Activated T-cell treated with anti-CD3 and anti-CD28 coated beads for 4 hours (primary cell): ENCODE measurements at places on chromosomes 4 and X.

- no peak for DNase-seq
Measured at GRCh38 chr4:140857111-140857510, 100.9 kb upstream of the TBC1D9 start.

- peak; percentile 53 for DNase-seq
Measured at GRCh38 chr4:40897557-40898203, 147.9 kb downstream of the NSUN7 start.

GRCh38 chr4:1219566-1219950 lies 29.4 kb downstream of the CTBP1 start:
- DNase-seq, result no peak

GRCh38 chrX:23737413-23737812 lies 5.7 kb downstream of the ACOT9 start:
- no peak for DNase-seq

- DNase-seq, result no peak
Measured at GRCh38 chr4:56183344-56183959, 203.8 kb downstream of the AASDH start.

GRCh38 chr4:23685471-23685870 lies 204.4 kb downstream of the PPARGC1A start:
- no peak for DNase-seq

DNA sequence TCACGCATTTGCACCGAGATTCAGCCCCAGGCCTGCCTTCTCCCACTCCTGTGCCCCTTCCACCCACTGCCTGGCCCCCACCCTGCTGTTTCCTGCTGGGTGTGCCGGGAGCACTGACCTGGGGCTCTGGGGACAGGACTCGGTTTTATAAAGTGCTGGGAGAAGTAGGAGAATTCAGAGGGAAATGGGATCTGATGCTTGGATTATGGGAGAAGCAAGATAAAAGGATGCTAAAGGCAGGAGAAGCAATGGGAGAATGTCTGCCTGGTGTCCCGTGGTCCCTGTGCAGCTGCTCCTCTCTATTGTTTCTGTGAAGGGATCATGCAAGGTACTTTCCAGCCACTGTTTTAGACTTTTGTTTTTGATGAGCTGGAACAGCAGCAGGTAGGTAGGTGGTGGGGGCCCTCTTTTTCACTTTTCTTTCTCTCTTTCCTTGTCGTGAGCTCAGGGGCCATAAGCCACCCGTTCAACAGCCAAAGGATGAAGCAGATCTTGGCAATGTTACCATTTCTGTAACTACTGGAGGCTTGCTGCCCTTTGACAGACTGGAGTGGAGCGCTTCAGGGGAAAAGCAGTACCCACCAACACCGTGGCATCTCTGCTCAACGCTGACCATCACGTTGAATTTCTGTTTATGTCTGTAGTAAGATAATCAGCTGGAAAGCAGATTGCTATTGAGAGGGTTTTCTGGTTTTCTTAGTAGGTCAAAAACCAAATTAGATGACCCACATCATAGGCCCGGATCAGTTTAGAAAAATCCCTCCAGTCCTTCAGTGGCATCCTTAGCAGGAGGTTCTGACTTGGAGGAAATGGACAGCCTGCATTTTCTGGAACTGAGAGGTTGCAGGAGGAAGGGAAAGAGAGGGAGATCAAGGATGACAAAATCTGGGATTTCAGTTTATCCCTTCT lies 63.8 kb upstream of the ENPP6 start:
- DNase-seq, result no peak

GRCh38 chr4:185127021-185127925 lies 15.8 kb upstream of the SLC25A4 start:
- DNase-seq, result no peak

DNA sequence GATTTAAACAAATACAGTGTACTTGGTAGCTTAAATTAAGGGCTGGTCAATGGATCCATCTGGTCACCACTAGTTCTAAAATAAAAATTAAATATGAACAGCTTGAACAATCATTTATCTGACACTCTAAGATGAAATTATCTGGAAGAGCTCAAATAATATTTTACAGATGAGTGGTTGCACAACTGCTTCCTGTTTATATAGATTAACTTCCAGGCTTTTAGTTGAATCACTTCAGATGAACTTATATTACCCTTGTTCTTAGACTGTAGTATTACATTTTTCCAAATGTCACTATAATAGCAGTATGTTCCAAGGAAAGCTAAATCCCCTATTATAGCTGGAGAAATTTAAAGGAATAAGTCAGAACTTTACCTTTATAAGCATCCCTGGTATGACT lies 92.4 kb upstream of the SMIM10 start:
- DNase-seq, result no peak

DNA sequence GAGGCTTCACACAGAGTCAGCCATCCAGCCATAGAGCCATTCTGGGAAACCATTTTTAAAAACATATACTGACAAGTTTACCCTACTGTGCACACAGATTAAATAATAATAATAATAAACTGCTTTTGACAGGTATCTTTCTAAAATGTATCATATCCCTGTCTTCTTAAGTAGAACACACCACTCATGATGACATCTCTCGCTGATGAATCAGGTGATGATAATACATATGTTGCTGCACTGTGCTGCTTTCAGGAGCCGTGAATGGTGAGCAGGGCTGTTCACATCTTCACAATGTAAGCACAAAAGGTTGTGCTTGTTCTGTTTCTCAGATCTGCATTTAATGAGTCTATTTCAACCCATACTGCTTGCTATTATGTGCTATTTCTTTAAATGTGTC lies 3.5 kb downstream of the MTNR1A start:
- no peak for DNase-seq

- no peak for DNase-seq
Measured at GRCh38 chrX:40778861-40779575, 43.7 kb upstream of the MED14 start.

GRCh38 chrX:73478961-73479360 lies 32.1 kb downstream of the CDX4 start:
- DNase-seq, result no peak

- DNase-seq, result no peak
Measured at GRCh38 chr4:121428721-121429120, 47.9 kb upstream of the QRFPR start.

DNA sequence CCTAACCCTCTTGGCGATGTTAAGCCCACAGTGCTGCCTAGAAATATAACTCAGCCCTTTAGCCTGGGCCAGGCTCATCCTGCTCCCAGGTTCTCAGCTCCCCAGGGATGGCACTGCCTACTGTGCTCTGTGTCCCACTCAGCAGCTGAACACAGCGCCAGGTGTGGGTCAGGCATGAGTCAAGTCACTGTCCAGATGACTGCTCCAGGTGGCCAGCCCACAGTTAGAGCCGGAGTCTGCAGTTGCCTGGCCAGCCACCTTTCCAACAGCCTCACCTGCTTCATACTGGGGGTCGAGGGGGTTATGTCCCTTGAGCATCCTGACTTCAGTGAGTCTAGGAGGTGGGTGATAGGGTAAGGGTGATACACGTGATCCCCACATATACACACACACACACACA lies 48.4 kb downstream of the TBC1D14 start:
- no peak for DNase-seq

DNA sequence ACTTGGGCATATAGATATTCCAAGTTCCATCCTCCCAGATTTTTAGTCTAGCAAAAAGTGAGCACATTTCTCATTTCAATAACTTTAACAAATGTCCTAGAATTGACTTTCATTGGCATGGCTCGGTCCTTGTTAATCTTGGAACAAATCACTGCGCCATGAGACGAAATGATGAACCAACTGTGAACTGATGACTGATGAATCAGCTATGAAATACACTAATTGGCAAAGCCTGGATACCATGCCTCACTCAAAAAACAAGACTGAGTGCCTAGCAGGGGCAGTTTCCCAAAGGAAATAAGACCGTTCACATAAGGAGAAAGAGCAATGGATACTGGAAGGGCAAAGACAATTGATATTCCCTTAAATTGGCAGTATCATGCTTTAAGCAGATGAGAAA lies 248.6 kb upstream of the VEGFC start:
- no peak for DNase-seq

DNA sequence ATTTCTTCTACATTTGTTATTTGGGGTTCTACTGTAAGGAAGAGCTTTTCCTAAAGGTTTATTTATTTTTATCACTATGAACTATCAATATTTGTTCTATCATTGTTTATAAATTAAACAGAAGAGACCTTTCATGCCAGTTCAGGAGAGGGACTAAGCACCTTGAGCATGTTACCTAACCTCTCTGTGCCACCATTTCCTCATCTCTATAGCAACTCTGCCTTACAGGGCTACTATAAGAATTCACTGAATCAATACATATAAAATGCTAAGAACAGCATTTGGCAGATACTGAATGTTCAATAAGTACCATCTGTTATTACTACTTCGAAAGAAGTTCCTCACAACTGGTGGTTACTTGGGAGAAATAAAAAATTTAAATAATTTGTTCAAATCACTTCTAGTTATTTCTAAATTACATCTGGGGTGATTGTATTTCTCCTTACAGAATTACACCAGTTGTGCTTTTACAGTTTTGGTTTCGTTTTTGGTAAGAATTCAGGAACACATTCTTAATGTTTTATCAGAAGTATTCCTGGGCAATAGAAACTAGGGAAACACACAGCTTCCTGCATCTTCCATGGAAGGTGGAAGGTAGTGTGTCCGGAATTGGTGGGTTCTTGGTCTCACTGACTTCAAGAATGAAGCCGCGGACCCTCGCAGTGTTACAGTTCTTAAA lies 32.9 kb downstream of the EREG start:
- no peak for DNase-seq

DNA sequence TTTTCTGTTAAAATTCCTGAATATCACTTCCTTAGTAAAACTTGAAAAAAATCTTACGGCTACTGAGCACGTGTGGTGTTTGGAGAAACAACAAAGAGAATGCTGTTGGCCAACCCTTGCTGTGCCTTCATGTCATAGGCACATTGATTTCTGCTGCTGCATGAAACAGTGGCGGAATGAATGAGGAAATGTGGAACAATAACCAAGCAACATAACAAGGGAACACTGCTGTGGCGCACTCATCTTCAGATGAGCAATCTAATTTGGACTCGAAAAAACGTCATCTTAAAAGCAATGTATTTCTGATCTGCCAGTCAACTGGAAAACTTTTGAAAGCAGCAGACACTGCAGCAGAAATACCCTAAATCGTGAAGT lies 51.4 kb downstream of the PROM1 start:
- DNase-seq, result no peak

DNA sequence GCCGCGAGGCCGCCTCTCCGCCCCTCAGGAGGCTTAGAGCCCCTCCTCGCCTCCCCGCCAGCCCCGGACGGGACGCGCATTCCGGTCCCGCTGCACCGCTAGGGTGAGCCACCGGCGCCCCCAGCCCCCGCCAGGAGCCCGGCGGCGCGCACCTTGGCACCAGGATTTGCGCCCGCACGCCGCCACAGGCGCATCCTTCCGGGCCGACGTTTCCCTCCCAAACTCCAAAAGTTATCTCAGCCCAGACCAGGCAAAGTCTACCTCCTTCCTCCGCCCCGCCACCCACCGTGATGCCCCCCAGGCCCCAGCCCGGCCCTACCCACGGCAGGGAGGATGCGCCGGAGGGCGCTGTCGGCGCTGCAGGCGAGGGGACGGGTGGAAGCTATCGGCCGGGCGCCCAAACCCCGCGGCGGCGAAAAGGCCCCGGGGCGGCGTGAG lies 538 bp downstream of the SCML2 start:
- DNase-seq, result peak; percentile 0

GRCh38 chr4:86543560-86544309 lies 50.4 kb upstream of the PTPN13 start:
- DNase-seq, result no peak

DNA sequence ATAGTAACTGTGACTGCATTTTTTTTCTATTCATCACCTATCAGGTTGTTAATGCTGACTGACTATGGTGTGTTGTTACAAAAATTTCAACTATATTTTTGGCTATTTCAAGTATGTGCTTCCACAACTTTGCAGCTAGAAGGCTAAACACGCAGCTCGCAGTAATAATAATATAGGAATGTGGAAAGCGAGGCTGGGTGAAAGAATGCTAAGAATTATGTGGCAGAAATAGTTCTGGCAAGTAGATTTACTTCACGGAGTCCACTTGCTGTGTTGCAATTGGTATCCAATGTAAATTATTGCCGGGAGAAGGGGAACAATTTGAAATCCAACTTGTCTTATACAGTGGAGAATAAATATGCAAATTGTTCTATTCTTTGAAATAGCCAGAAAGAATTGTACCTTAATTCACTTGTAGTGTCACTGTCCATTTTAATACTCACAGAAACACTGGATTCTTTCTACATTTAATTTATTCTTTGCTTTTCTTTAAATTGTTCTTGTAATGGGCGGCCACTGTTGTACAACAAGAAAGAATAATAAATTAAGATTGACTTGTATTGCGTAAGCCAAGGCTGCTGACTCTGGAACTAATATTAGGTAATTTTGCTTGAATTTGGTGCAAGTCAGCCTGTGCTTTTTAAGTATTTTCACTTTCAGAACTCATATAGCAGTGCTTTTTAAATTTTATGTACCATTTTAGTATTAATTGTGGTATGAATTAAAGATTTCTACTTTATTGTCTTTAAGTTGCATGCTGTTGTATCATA lies 154.9 kb downstream of the FRMPD4 start:
- DNase-seq, result no peak

DNA sequence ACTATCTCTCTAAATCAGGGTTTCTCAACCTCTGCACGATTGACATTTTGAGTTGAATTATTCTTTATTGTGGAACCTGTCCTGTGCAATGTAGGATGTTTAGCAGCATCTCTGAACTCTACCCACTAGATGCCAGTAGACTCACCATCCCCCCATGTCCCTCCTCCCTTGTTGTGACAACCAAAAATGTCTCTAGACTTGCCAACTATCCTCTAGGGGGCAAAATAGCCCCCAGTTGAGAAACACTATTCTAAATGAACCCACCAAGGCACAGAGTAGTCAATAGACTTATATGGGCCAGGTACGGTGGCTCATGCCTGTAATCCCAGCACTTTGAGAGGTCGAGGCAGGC lies 49.1 kb upstream of the GAB1 start:
- no peak for DNase-seq

DNA sequence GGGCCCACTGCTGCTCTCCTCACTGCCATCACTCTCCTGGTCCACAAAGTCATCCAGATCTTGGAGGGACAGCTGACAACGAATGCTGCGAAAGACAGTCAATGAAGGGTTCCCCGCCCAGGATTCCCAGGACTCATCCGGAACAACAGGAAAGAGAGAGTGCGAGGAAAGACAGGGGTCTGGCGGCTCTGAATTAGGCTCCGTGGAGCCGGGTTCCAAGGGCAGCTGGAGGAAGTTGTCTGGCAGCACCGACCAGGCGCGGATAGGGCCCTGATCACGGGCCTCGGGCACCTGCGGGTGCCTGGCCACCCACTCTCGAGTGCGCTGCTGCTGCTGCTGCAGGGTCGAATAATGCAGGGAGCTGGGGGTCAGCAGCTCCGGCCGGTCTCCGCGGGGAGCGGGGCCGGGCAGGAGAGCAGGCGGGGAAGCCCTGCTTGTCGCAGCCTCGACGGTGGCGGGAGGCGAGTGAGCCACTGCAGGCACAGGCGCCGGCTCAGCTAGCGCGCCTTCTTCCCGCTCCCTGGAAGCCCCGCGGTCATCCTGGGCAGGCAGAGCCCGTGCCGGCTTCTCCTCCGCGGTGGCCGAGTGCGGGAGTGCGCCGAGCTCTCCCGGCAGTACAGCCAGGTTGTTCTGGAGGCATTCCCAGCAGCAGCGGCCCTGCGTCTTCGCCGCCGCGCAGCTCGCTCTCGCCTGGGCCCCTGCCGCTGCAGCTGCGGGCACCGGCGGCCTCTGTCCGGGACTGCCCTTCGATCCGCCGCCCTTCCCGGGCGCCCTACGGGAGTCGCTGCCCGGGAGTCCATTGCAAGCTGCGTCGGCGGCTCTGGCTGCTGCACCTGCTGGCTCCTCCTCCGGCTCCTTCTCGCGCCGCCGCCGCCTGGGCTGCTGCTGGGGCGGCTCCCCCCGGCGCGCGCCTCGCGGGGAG lies 1.1 kb downstream of the SOWAHB start:
- no peak for DNase-seq
